ENCODE measurements at places on chromosomes 12 and 14.
A peak's percentile ranks its signal among the peaks of the same experiment; 100 is the strongest.

DNA sequence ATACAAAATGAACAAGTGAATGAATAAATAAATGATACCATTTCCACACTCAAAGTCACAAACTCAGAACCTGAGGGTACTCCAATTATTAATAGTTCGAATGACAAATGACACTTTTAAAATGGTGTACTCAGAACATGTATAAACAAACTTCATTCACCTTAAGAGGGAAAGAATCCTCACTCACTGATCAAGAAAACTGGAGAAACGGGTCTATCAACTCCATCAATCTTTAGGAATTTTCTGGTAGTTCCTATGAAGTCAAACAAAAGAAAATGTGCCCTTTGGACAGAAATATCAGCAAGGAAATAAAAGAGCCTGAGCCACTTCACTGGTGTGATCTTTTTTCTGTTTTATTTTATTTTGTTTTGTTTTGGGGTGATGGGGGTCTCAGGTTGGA is 5.2 kb upstream of the NRDE2 start:
- DNase-seq = no peak

GRCh38 chr14:34536951-34537676 is 2.4 kb downstream of the EAPP start:
- no peak for DNase-seq

- no peak for DNase-seq
These were observed 151.8 kb downstream of the TBX5 start for GRCh38 chr12:114253976-114254778.

DNA sequence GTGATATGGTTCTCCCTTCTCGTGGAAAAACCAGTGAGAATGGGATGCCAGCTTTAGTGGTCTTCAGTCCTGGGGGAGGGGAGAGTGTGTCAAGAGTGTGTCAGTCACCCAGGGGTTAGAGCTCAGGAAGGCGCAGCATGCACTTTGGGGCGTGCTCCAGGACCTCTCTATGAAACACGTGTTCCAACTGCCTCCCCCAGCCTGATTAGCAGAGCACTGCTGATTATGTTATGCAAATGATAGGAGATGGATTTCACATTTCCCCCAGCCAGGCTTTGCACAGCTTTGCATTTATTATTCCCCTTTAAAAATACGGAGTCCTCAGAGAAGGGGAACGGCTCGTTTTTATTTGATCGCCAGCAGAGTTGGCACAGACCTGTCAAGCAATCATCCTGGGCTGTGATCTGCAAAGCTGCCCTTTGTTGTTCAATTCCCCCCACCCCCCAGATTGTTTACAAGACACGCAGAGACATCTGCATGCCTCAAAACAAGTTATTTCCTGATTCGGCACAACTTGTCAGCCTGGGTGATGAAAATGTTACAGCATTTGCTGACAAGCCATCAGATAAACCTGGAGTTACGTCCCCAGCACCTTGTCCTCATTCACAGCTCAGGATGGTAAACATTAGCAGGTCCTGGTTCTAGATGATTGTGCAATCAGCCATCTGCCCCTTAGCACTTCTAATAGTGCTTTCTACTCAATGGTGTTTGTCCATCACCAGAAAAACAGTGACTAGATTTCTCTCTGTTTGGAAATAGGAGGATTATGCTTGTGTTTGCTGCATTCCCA is 196.5 kb downstream of the NOVA1 start:
- DNase-seq = no peak

GRCh38 chr12:91098941-91099340 is 12.4 kb downstream of the LUM start:
- no peak for DNase-seq

DNA sequence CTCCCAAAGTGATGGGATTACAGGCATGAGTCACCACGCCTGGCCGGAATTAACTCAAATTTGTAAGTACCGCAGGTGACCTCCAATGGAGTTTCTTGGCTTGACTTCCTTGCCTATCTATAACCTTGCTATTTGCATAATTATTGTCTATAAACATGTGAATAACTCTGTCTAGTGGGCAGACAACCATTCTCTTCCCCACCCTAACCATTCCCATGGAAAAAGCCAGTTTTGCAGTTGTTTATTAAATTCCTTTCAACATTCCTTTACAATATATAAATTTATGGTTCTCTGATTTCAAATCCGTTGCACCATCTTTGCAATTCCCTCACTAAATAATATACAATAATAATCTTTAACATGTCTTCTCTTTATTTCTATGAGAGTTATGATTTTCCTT is 61.0 kb upstream of the ZDHHC17 start:
- no peak for DNase-seq

- no peak for DNase-seq
These were observed 5.9 kb downstream of the TBX3 start for GRCh38 chr12:114678028-114678427.

GRCh38 chr12:112025808-112026375 is 12.7 kb downstream of the ERP29 start:
- no peak for DNase-seq

DNA sequence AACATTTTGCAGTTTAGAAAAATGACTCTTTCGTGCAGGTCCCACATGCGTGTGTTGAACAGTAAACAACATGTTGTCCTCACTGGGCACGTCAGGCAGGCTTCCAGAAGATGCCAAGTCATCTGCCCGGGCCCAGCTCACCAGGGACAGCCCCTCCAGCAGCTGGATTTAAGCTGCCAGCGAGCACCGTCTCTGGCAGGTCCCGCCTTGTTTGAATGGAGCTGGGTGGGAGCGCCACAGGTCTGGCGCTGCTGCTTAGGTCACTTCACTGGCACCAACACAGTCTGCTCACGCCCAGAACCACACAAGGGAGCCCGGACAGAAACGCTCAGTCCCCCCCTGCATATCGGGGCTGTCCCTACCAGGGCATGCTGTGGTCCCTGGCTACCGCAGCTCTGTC is 33.1 kb upstream of the MMP17 start:
- DNase-seq = no peak

GRCh38 chr12:121799156-121799841 is 4.5 kb upstream of the SETD1B start:
- DNase-seq = peak; percentile 37

DNA sequence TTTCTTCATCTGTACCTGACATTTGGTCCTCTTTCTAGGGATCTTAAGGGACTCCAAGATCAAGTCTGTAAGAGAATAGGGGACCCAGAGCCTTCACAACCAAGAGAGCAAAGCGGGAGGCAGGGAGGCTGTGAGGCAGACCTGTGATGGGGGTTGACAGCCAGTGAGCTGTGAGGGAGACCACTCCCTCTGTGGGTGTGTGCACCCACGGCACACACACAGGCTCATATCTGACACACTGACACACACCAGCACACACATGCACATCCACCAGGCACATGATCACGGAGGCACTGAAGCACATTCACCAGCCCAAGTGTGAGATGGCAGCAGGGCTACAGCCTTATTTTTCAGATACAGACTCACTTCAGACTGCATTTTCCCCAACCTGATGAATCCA is 55.2 kb downstream of the SPTB start:
- DNase-seq = no peak

DNA sequence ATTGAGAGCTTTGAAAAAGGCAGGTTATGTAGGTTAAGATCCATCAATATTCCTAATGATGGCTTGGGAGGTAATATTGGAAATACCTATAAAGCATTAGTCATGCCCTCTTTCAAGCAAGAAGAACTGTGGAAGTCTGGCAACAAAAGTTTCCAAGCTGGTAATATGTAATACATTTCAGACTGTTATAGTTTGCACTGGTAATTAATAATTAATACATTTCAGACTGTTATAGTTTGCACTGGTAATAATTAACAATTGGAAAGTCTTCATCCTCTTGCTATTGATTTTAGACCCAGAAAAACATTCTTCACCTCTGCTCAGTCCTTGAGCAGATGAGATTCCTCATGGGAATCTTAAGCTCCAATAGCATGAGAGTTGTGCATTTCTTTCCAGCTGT is 29.0 kb upstream of the WDR89 start:
- DNase-seq = no peak

DNA sequence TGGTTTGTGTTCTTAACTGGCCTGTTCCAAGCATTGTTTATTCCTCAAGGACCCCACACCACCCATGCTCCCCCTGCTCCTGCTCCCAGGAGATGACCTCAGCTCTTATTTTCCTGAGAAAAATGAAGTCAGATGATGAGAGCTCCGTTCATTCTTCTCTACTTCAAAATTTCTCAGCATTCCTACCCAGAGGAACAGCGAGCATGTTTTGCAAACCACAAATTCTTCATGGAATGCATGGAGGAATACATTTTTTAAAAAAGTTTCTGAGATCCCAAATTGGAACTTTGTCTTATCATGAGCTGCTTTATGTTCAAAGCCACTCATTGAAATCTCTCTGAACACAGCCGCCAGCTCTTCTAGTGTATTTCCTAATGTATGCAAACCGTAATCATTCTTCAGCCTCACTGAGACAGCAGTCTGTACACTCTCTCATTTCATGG is 44.9 kb downstream of the SYNE2 start:
- DNase-seq = no peak

- DNase-seq = no peak
These were observed at the start of gene ARID4A for GRCh38 chr14:58298477-58299400. ARID4A (plus strand) TSS chr14:58298555; CDS start chr14:58299855, 1,300 bp downstream.

GRCh38 chr12:20490213-20490612 is 121.9 kb downstream of the PDE3A start:
- DNase-seq = no peak

DNA sequence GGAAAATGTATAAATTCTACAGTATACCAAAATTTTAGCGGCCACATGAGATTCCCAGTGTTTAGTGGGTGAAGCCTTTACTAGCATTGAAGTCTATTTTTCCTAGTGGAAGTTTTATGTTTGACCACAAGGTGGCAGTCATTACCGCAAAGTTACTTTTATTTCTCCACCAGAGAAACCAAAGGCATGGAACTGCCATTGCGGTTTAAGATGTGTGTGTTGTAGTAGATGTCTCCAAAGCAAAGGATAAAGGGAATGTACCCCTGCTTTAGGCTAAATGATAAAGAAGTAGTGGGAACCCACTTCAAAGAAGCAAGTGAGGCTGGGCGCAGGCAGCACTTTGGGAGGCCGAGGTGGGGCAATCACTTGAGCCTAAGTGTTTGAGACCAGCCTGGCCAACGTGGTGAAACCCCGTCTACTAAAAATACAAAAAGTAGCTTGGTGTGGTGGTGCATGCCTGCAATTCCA is 140.5 kb downstream of the PRKCH start:
- peak; percentile 69 for DNase-seq

DNA sequence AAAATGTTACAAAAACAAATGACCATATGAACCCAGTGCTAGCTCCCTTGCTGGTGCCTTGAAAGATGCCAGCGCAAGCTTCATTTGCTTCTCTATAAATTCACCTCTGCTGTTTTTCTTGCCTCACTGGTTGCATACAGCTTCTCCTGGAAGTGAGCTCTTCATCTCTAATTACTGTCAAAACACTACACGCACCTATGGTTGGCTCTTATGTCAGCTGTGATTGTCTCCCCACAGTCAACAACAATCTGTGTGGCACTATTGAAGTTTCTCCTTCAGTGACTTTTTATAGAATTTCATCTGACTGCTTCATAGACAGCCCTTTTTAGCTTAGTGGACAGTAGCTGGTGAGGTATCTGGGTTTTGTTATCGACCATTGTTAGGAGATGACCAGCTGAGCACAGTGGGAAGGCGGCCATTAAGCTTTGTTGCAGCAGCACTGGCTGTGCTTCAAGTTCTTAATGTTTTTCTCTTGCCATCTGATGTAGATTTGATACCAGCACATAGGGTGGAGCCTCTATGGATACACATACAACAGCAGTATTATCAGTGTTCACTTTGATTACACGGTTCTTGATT is 131.8 kb downstream of the KITLG start:
- no peak for DNase-seq

DNA sequence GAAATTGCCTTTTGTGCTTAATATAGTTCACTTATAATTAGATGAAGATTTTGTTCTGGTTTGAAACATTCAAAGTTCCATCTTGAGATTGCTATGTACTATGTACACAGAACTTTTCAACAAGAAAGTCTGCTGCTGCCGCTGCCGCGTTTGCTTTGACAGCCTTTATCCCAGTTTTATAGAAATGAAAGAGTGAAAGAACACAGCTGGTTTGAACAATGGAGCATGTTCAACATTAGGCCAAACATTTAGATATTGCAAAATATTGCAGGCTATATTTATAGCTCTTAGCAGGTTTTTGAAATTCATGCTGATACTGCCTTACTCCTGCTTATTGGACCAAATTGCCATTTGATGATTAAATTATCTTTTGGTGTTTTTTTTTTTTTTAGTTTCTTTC is 299.8 kb upstream of the PRKD1 start:
- DNase-seq = no peak

DNA sequence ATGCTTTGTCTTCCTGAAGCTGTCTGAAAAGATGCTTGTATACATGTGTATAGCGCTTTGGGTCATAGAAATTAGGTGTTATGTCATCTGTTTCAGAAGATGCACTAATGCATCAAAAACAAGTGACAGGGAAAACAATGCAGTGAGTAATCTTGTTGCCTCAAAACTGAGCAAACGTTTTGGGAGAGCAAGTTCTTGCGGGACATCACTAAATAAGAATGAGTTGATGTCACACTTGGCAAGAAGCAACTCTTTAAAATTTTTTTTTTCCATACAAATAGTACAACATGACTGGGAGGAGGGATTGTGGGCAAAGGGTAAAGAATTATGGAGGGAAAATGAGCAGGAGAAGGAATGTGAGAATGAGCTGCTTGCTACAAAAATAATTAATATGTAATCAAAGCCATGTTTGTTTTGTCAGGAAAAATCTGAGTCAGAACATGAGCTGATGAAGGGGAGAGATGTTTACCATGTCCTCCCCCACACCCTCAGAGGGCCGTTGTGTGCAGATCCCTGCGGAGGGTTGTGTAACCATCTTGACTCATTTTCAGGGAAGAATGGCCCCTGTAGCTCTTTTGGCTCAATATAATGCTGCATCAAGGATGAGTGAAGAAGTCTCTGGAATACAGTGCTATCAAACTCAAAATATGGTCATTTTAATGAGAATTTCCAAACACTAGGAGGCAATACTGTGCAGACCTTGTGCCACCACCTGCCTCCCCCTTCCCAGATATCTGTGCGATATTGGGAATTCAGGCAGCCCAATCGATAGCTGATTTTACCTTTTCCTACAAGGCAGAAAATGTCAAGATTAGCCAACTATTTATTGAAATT is 41.4 kb downstream of the BORCS5 start:
- DNase-seq = no peak

GRCh38 chr12:24902511-24903328 is 46.2 kb downstream of the BCAT1 start:
- DNase-seq = no peak

GRCh38 chr12:70236990-70237389 is 6.2 kb upstream of the CNOT2 start:
- DNase-seq = no peak

GRCh38 chr12:124321556-124322270 is 26.8 kb downstream of the RFLNA start:
- no peak for DNase-seq

Data from AML-193 (cell line).